ENCODE measurements at places on chromosomes 12 and 14. TPM values are rescaled to one million over a fixed set of nuclear protein-coding genes. Genes with fewer than 3 reads are reported as not detected.

Gene SYNDIG1L
- polyA plus RNA-seq: not detected

Gene HHIPL1
- polyA plus RNA-seq: 1.2 TPM

Gene RD3L
- 3.6 TPM for polyA plus RNA-seq

Gene OR4E2
- not detected for polyA plus RNA-seq

Gene VSX2
- polyA plus RNA-seq: not detected

Gene C12orf60
- polyA plus RNA-seq: 9.4 TPM

Gene TAS2R50
- not detected for polyA plus RNA-seq

Gene RAB15
- polyA plus RNA-seq: 13.8 TPM

Gene MFAP5
- not detected for polyA plus RNA-seq

Gene SDSL
- 4.2 TPM for polyA plus RNA-seq

Gene KRT75
- polyA plus RNA-seq: not detected

Gene LAG3
- not detected for polyA plus RNA-seq

Gene BMP4
- polyA plus RNA-seq: 1.2 TPM

Gene TRMT5
- polyA plus RNA-seq: 22.8 TPM

Gene NTF3
- not detected for polyA plus RNA-seq

Gene ZBTB42
- polyA plus RNA-seq: not detected

Gene KCNC2
- not detected for polyA plus RNA-seq

Gene SAMD15
- 37.8 TPM for polyA plus RNA-seq

Gene SLC6A13
- 6.5 TPM for polyA plus RNA-seq

Gene TMEM120B
- 8.3 TPM for polyA plus RNA-seq

Gene IQSEC3
- polyA plus RNA-seq: 30.1 TPM

Gene AMHR2
- not detected for polyA plus RNA-seq

Gene HCAR1
- not detected for polyA plus RNA-seq

Gene TMEM119
- not detected for polyA plus RNA-seq

Gene PDE6H
- not detected for polyA plus RNA-seq

Gene BMAL2
- 0.83 TPM for polyA plus RNA-seq

Gene ZNF84
- 31.2 TPM for polyA plus RNA-seq

Gene LBHD2
- not detected for polyA plus RNA-seq

Gene LMBR1L
- polyA plus RNA-seq: 4.5 TPM

Gene KRT6C
- polyA plus RNA-seq: not detected

Gene SCN8A
- 30.8 TPM for polyA plus RNA-seq

Gene ANKLE2
- polyA plus RNA-seq: 8.9 TPM

Gene TMEM253
- 4.4 TPM for polyA plus RNA-seq

Gene GAS2L3
- 2.9 TPM for polyA plus RNA-seq

Gene ASCL1
- polyA plus RNA-seq: 1.8 TPM
